Stimulated activated CD4-positive, alpha-beta T cell treated with anti-CD3 and anti-CD28 coated beads, Interleukin-1b, Interleukin-23, amount 100 ng/mL, for 1 hour (primary cell): ENCODE measurements at places on chromosomes 4 and X.

DNA sequence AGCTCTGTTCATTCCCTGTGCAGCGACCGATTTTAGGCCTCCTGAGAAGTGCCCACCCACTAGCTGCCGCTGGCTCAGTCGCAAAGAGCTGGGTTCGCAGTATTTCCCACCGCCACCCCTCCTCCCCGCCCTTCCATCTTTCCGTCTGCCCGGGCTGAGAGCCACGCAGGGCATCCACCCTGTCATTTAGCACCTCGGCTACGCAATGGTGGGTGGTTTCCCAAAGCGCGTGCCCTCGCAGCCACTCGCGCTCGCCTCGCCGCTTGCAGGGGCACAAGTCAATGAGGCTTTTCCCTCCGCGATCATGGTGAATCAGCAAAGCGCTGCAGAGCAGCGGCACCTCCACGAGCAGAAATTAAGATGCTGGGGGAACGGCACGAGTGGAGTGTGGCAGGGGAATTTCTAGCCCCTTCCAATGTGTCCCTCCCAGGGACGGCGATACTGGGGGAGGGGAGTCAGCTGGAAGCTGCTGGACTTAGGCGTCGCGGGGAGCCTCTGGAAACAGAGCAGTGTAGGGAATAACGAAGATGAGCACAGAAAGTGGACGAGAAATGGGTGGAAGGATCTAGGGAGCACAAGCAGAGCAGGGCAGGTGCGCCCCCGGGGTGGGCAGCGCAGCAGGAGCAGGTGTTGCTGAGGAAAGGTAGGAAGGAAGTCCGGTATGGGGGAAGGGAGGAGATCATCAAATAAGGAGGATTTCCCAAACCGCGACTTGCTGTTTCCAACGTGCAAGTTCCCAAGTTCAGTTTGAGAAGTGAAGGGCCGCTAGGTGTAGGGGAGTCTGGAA, 2.4 kb upstream of the PTCHD1 start:
- DNase-seq: no peak

DNA sequence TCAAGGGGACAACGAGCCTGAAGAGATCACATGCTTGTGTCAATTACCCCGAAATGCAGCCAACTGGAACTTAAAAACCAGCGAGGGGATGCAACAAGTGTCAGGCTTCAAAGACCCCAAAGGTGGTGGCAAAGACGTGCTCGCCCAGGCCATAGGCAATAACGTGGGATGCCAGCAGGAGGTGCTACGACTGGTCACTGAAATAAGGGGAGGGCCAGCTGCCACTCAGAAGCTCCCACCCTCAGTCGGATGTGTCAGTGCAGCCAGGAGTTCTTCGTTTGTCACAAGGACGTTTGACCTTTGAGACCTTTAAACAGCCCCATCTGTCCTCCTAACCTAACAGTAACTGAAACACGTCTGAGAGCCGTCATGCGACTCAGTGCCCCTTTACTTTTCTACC, 556.8 kb upstream of the PCDH10 start:
- DNase-seq: no peak

DNA sequence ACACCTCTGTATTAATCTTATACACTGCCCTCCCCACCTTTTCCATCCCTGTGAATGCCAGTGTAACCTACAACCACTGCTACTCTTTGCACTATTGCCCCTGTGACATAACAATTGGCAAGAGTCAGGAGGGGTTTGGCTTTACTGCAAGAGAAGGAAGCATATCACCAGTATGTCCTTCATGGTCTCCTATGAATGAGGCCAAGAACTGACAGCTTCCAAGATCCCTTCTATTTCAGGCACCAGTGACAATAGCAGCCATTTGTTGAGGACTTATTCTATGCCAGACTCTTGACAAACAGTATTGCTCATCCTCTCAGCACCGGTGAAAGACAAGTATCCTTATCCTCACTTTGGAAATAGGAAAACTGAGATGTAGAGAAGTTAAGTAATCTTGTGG, 363.9 kb downstream of the MID1IP1 start:
- DNase-seq: no peak

GRCh38 chr4:44848466-44848865, 122.1 kb upstream of the GNPDA2 start:
- DNase-seq: no peak

GRCh38 chrX:37872303-37872655, 24.9 kb upstream of the DYNLT3 start:
- no peak for DNase-seq

DNA sequence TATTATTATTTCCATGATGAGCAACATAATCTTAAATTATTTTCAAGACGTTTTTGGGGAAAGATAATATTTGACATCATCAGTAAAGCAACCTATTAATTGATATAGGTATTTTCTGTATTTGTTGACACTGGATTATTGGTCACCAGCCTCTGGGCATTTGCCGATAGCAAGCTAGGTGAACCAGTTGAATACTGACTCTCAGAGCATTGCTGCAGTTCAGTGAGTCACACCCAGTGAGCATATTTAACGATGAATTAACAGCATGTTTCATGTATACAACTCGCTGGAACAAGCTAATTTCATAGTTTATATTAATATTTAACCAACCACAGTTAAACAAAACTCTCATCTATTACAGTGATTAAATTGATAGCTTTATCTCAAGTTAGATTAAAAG, 1006.0 kb upstream of the DIAPH2 start:
- no peak for DNase-seq

DNA sequence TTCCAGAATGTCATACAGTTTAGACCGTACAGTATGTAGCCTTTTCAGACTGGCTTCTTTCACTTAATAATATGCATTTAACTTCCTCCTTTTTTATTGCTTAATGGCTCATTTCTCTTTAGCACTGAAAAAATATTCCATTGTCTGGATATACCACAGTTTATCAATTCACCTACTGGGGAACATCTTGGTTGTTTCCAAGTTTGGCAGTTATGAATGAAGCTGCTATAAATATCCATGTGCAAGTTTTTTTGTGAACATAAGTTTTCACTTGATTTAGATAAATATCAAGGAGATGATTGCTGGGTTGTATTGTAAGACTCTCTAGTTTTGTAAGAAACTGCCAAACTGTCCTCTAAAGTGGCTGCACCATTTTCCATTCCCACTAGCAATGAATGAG, 375.5 kb downstream of the PCDH18 start:
- DNase-seq: no peak

DNA sequence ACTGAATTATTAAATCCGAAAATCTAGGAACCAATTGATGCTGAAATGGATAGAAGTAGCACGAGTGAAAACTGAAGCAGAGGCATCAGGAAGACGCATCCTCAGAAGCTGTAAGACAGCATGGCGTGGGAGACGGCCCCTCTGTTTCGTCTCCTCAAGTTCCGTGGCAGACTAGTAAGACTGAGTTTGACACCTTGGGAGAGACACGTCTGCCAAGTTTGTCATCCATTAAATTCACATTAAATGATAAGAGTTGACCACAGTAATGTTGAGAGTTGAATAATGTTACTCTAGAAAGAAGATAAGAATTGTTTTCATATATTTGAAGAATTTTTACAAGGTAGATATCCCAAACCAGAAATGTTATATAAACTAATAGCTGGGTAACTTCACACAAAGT, 736.1 kb upstream of the FRG1 start:
- DNase-seq: no peak

DNA sequence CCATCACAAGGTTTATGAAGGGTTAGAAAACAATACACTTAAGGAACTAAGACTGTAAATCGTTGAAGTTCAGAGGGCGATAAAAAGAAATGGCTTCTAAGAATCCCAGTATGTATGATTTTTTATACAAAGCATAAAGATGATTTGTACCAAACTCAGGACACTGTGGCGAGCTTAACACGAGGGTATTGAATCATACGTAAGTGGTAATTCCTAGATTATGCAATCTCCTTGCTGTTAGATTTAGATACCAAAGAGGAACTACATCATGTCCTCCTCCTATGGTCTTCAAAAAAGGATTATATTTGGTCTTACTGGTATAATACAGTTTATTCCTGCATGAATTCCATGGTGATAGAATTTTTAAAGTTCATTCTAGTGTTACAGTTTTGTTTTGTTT, 23.9 kb downstream of the NFKB1 start:
- DNase-seq: no peak

DNA sequence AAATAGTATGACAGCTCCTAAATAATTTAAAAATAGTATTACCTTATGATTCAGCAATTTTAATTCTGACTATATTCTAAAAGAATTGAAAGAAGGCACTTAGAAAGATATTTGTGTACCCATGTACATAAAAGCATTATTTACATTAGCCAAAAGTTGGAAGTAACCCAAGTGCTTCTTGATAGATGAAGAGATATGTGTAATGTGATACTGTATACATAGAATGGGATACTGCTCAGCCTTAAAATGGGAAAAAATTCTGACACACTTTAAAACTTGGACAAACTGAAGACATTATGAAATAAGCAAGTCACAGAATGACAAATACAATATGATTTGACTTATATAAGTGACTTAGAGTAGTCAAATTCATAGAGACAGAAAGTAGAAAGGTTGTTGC, 112.2 kb downstream of the IDS start:
- DNase-seq: no peak

DNA sequence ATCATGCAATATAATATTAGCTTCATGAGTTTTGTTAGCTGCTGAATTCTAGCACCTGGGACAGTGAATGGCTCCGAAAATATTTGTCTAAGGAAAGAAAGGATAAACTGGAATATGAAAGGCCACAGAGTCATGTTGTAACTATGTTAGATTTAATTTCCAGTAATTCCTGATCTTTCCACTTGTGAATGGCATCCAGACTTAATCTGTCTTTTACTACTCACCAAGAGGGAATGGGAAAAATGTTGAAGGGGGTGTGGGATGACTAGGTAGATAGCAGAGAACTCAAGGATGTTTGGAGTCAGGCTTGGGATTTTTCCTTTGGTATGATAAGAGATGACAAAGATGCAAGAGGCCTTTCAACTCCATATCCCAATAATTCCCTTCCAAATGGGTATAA, 9.4 kb downstream of the ADH6 start:
- no peak for DNase-seq

DNA sequence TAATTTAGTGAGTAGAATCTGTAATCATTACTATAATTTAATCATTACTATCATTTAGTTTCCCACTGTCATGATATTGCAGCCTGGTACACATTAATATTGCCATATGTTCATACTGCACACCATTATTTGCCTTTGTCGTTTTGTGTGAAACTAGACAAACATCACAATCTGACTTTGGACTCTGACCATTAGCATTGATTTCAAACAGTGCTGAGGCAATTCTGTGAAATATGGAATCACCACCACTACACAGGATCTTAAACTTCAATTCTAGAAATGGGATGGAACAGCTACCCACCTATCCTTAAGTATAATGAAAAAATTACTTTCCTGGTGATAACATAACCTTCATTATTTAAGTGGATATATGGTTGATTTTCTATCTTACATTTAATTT, 98.3 kb downstream of the SORBS2 start:
- no peak for DNase-seq

GRCh38 chr4:79213010-79213409, 112.9 kb downstream of the NAA11 start:
- no peak for DNase-seq

GRCh38 chr4:155025762-155026457, 182.5 kb upstream of the NPY2R start:
- no peak for DNase-seq

DNA sequence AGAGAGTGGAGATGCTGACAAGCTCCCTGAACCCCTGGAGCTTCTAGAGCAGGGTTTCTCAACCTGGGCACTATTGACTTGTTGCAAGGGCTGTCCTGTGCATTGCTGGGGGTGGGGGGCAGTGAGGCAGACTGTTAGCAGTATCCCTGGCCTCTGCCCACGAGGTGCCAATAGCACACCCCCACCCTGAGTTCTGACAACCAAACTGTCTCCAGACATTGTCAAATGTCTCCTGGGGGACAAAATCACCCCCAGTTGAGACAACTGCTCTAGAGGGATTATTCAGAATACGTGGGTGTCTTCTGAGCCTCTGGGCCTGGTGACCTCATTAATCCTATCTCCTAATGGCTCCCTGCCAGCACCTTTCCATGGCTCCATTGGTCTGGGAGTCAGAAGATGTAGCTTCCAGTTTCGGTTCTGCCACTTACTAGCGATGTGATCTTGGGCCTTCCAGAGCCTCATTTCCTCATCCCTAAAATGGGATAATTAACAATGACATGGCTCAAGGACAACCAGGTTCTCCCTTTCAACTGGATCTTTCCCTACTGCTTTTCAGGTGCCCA, 17.6 kb upstream of the PJA1 start:
- DNase-seq: no peak

DNA sequence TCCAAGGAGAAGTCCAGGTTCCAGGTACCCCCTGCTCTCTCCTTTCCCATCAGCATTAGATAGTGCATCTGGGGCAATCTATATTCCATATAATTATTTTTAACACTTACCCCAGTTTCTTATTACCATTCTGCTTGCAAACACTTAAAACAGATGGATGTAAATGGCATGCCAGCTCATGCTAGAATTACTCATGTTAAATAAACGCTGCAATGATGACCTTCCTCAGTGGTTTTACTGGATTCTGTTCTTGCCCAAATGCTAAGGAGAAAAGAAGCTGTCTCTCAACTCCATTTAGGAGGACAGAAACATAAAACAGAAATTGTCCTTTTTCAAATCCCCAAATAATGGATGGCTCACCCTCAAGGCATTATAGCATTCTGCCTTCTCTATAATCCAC, 161.1 kb downstream of the NLGN4X start:
- no peak for DNase-seq

DNA sequence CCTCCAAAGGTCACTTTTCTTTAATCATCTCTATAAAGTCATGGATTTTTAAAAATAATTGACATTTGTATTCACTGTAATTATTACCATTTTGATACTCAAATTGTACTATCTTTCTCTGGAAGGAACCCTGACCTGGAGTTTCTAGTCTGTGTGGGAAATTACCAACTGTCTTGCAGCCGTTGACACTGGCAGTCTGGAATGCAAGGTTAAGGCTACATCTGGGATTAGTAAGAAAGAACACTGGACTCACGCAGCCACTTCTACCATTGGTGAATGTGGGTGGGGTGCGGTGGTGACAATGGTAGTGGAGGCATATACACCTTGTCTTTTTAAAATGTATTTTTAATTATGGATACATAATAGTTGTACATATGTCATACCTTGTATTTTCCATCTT, 40.9 kb downstream of the EGF start:
- DNase-seq: no peak

DNA sequence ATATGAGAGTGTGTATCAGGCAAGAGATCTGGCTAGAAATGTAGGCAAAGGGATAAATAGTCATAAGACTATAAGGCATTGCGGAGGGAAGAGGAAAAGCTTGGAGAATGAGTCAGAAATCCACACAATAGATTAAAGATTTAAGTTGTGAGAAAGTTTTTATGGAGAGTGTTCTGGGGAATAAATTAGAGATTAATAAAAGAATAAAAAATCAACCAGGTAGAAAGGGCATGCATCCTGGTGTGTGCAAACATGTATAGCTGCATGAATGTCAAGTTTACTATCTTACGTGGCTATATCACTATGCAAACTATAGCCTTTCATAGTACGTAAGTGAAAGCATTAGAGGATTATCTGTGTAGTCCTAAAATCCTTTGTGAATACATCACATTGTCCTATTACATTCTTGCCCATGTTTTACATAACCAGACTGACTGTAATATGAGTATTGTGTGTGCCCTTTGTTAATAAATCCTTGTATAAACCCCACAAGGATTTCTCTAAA, 36.9 kb downstream of the SNCA start:
- no peak for DNase-seq
